Lung (tissue), 17 donors: ENCODE measurements at places on chromosomes 12 and 14. TPM values are rescaled to one million over a fixed set of nuclear protein-coding genes. Genes with fewer than 3 reads are reported as not detected.

DNA sequence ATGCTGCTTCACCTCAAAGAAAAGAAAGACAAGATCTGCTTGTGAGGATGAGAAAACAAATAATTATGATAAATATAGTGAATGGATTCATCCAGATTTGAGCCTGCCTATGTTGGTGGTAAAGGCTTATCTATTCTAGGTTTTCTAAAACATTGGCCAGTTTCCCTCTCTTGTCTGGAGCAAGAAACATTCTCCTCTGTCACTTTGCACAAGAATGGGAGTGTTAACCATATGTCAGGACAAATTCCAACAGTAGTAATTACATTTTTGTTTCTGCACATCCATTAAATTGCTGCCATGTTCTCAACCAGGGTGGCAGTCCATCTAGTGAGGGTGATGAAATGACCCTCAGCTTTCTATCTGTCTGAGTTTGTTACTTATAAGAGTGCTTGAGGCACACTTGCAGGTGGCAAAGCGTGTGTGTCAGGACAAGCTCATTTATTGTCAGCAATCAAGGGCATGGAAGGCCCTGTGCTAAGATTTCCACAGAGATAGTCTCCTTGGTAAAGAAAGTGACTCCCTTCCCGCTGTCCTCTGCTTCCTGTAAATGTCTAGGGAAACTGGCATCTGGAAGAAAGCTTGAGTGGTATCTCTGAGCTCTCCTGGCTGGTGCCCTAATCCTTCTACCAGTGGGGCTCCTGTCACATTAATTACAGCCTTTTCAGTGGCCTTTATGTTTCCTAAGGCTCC lies 502.1 kb upstream of the FLRT2 start:
- no peak overlapping the region for H3K4me3 ChIP-seq
- no peak for DNase-seq
- no peaks in the 10 kb centered on the region for H3K4me1 ChIP-seq
- no peaks in the 10 kb centered on the region for H3K36me3 ChIP-seq

RHNO1 gene
- 16.3 TPM for total RNA-seq

WDHD1 gene
- 6.2 TPM for total RNA-seq

GRCh38 chr12:119938049-119938667 lies 50.9 kb upstream of the BICDL1 start:
- no peaks in the 10 kb centered on the region for H3K27me3 ChIP-seq
- DNase-seq: peak; percentile 76
- H3K36me3 ChIP-seq: no peaks in the 10 kb centered on the region

- no peaks in the 10 kb centered on the region for H3K36me3 ChIP-seq
- H3K4me1 ChIP-seq: no peaks in the 10 kb centered on the region
- H3K27me3 ChIP-seq: no peaks in the 10 kb centered on the region
Measured at GRCh38 chr12:104360157-104360556, 56.6 kb downstream of the EID3 start.

GMFB gene
- total RNA-seq: 55.8 TPM

GRCh38 chr12:47801170-47801903 lies 18.4 kb downstream of the HDAC7 start:
- H3K4me1 ChIP-seq: peaks cover 6% of the 10 kb centered on the region
- peaks cover 34% of the 10 kb centered on the region for H3K36me3 ChIP-seq
- no peak overlapping the region for H3K4me3 ChIP-seq
